Activated CD4-positive, alpha-beta memory T cell treated with anti-CD3 and anti-CD28 coated beads, Interleukin-2, amount 10 ng/mL, durations not matched to agents 7 days and 5 days (primary cell): ENCODE measurements at places on chromosomes 16 and 17. TPM values are rescaled to one million over a fixed set of nuclear protein-coding genes. Genes with fewer than 3 reads are reported as not detected.

DNA sequence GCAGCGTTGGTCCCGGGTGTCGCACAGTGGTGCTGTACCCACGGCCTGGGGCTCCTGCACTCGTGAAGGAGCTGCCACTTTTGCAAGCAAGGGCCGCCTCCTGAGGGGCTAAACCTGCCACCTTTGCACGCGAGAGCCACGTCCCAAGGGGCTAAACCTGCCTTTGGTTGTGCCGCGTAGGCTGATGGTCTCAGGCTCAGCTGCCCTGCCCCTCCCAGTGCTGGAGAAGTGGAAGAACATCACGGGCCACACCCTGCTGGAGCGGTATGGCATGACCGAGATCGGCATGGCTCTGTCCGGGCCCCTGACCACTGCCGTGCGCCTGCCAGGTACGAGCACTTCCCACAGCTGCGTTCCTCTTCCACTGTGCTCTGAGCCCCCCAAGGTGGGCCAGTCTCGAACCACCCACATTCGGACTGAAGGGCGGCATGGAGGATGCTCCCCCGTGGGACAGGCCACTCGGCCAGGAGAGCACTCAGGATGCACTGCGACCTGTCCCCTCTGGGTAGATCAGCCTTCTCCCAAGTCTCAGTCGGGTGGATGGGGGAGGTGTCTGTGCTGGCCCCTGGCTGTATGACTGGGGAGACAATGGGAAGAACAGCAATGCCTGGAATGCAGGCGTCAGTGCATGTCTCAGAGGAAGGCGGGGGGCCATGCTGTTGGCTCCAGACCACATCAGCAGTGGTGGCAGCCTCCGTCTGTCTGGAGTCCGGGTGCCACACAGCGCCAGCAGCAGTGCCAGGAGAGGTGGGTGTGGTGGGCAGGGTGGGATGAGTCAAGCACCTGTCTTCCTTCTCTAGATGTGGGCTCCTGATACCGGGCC lies 20.7 kb downstream of the ACSF3 start:
- H3K27me3 ChIP-seq, result no peaks in the 10 kb centered on the region
- peaks cover 38% of the 10 kb centered on the region for H3K4me1 ChIP-seq
- peak overlapping the region; percentile 95 for H3K27ac ChIP-seq

DNA sequence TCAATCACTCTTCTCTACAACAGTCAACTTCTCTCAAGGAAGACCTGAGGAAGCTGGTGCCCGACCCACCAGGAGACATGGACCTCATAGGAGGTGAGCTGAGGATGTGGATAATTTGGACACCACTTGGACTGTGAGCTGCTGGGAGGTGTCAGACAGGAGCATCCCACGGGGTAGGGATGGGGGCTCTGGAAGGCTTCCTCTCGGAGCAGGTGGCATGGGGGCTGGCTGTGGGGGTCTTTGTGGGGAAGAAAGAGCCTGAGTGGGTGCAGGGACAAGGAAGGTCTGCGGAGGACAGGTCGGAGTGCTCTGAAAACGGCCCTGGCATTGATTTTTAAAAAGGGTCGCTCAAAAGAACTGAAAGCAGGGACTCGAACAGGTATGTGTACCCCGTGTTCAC lies 64.0 kb downstream of the TBC1D16 start:
- no peak overlapping the region for H3K27ac ChIP-seq
- peaks cover 1% of the 10 kb centered on the region for H3K4me1 ChIP-seq
- DNase-seq, result no peak

GRCh38 chr16:57685633-57686032 lies 9.0 kb upstream of the DRC7 start:
- no peaks in the 10 kb centered on the region for H3K27me3 ChIP-seq
- no peak for DNase-seq
- H3K36me3 ChIP-seq, result no peaks in the 10 kb centered on the region
- no peak overlapping the region for H3K27ac ChIP-seq
- no peak overlapping the region for H3K4me3 ChIP-seq
- peaks cover 21% of the 10 kb centered on the region for H3K4me1 ChIP-seq

GRCh38 chr17:36512641-36513040 lies 22.0 kb downstream of the MYO19 start:
- H3K4me1 ChIP-seq, result no peaks in the 10 kb centered on the region
- H3K4me3 ChIP-seq, result no peak overlapping the region
- H3K27me3 ChIP-seq, result no peaks in the 10 kb centered on the region
- H3K36me3 ChIP-seq, result peaks cover 50% of the 10 kb centered on the region
- no peak overlapping the region for H3K27ac ChIP-seq

DNA sequence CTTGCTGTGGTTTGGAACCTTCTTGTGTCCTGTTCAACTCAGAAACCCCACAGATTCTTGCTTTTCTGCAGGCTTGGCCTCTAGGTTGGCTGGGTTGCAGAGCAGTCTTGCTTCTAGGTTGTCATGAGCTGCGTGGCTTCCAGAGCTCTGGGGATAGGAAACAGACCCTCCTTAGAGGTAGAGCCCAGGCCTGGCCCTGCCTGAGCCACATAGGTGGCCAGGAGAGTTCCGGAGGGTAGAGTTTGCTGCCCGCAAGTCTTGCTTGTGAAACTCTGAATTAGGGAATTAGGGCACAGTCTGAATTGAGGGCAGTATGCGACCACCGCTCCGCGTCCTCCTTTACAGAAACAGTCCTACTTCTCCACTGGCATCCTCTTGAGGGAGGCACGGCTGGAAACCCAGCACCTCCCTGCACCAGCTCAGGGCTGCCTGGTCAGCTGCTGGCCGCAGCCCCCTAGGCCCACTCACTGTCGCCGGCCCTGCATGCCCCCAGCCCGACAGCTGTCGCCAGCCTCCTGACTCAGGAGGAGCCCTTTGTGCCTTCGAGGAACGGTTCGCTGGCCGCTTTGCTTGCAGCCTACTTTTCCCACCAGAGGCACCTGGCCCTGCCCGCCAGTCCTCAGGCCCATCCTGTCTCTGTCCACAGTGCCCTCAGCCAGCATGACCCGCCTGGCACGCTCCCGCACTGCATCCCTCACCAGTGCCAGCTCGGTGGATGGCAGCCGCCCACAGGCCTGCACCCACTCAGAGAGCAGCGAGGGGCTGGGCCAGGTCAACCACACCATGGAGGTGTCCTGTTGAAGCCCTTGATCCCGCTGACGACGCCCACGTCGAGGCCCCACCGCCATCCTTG lies 4.3 kb upstream of the SETD6 start:
- no peak overlapping the region for H3K27ac ChIP-seq
- peak; percentile 14 for DNase-seq
- no peaks in the 10 kb centered on the region for H3K27me3 ChIP-seq
- no peak overlapping the region for H3K4me3 ChIP-seq
- H3K36me3 ChIP-seq, result peaks cover 3% of the 10 kb centered on the region

- H3K4me3 ChIP-seq, result no peak overlapping the region
- DNase-seq, result no peak
- H3K27me3 ChIP-seq, result peaks cover 6% of the 10 kb centered on the region
- no peak overlapping the region for H3K27ac ChIP-seq
- no peaks in the 10 kb centered on the region for H3K4me1 ChIP-seq
Measured at GRCh38 chr17:73604476-73604875, 39.8 kb downstream of the SDK2 start.

CLDN7 gene
- 0.15 TPM for total RNA-seq

DNA sequence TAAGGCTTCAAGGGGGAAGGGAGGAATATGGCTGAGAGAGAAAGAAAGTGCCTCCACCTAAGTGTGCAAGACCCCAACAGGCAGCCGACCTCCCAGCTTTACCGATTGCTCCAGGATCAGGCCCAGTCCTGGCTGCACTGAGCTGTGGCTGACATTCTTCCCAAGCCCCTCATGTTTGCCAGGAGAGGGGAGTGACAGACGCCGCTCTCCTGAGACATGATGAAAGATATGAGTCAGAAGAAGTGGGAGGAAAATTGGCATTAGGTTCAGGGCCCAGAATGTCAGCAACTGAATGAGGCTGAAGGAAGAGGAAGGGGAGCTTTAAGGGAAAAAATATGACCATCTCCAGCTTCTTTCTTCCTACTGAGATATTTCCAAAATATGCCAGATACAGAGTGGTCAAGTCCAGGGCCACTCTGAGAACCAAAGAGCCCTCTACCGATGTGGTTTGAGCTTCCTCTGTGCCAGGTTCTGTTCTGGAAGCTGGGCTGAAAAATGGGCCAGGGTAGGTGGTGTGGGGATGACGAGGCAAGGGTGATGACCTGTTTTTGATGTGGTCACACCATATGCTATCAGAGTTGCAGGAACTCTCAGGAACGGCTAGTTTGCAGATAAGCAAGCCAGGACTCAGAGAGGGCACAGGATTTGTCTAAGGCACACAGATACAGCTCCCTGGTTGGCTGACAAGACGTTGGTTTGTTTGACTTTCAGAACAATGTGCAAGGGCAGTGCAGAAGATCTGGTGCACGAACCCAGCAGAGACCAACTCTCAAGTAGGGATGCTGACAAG lies 176.7 kb downstream of the SOX9 start:
- H3K4me3 ChIP-seq, result no peak overlapping the region
- DNase-seq, result no peak
- H3K36me3 ChIP-seq, result no peaks in the 10 kb centered on the region
- no peaks in the 10 kb centered on the region for H3K4me1 ChIP-seq
- H3K27ac ChIP-seq, result no peak overlapping the region

DNA sequence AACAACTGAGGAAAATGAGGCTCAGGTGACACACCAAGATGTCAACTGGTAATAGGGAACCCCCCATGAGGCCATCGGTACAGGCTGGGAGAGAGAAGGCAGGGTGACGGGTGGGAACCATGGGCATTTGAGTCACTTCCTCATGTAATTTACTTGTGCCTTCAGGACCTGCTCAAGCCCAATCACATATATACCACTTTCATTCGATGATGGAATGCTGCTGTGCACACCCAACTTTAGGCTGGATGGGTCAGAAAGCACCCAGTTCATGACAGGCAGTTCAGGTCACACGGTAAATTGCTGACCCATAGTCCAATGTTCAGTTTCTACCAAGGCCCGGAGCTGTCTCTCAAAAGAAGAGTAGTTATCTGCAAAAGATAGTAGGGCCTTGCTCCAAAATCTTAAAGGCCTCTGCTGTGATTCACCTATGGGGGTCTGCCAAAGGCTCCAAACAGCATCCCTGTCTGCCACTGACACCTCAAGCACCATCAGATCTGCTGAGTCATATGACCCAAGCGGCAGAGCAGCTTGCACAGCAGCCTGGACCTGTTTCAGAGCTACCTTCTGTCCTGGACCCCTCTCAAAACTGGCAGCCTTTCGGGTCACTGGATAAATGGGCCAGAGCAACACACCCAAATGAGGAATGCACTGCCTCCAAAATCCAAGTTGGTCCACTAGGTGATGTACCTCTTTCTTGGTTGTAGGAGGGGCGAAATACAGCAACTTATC lies 24.7 kb downstream of the ZZEF1 start:
- DNase-seq, result no peak
- peaks cover 34% of the 10 kb centered on the region for H3K36me3 ChIP-seq
- peaks cover 7% of the 10 kb centered on the region for H3K4me1 ChIP-seq
- H3K27me3 ChIP-seq, result no peaks in the 10 kb centered on the region

- H3K27ac ChIP-seq, result no peak overlapping the region
Measured at GRCh38 chr17:50548831-50549230, 1.9 kb downstream of the SPATA20 start.

DNA sequence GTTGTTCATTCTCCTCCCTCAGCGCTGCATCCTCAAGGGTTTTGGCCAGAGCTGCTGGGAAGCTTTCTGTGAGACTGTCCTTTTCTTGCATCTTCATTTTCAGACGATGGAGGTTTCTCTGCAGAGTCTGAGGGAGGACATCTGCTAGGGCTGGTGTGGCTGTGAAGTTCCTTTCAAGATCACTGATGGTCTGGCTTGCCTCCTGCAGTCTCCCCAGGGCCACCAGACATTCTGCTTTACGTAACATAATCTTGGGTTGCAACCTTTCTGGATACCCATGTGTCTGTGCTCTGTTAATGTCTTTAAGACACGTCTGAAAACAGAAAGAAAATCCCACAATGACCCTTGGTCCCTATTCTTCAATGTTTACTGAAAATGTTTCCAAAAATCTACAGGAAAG lies 29.0 kb downstream of the SMYD4 start:
- peaks cover 3% of the 10 kb centered on the region for H3K4me1 ChIP-seq
- DNase-seq, result no peak
- H3K36me3 ChIP-seq, result peaks cover 34% of the 10 kb centered on the region
- H3K27me3 ChIP-seq, result no peaks in the 10 kb centered on the region
- no peak overlapping the region for H3K4me3 ChIP-seq
- no peak overlapping the region for H3K27ac ChIP-seq

GRCh38 chr17:17763734-17764133 lies 73.1 kb downstream of the SREBF1 start:
- H3K4me1 ChIP-seq, result peaks cover 4% of the 10 kb centered on the region
- H3K36me3 ChIP-seq, result no peaks in the 10 kb centered on the region
- no peak for DNase-seq
- H3K4me3 ChIP-seq, result no peak overlapping the region
- H3K27me3 ChIP-seq, result no peaks in the 10 kb centered on the region
